ENCODE measurements at places on chromosomes 6 and 20.
A peak's percentile ranks its signal among the peaks of the same experiment; 100 is the strongest.

- no peak for DNase-seq
Measured at GRCh38 chr20:5908981-5909380, 41.4 kb downstream of the TRMT6 start.

DNA sequence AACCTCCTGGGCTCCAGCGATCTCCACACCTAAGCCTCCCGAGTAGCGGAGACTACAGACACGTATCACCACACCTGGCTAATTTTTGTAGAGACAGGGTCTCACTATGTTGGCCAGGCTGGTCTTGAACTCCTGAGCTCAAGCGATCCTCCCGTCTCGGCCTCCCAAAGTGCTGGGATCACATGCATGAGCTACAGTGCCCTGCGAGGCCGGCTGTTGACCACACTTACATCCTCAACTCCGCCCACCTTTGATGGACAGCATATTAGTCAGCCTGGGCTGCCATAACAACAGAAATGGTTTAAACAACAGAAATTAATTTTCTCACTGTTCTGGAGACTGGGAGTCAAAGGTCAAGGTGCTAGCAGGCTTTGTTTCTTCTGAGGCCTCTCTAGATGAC is 107.7 kb downstream of the JPH2 start:
- DNase-seq = no peak

DNA sequence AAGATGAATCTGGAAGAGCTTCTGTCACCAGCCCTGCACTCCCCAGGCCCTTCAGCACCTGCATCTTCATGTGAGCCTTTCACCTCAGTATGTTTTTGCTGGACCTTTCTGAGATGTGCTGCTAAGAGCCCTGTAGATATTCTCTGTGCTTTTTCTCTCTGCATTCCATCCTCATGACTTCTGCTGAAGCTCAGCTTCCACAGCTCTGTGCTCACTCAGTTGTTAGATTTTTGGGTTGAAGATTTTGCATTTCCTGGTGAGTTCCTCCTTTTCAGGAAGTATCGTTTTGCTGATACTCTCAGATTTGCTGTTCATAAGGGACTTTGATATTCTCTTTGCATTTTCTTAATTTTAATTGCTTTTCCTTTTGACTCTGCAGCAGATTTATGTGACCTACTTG is 18.3 kb downstream of the KIAA1586 start:
- no peak for DNase-seq

DNA sequence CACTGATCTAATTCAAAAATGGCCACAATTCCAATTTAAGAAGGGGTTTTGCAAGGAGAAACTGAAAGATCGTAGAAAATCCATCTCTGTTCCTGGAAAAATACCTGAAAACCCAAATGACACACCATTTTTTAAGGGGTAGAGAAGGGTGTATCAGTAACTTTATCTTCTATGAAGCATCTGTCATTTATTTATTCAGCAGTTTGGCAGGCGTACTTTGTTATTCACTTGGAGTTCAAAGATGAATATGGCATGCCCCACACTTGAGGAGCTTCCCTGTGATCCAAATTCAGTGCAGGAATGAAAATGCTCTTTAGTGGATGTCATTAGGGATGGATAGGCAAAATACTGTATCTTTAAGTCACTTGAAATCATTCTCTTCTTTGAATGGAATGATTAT is 7.2 kb downstream of the HINT3 start:
- peak; percentile 19 for DNase-seq

DNA sequence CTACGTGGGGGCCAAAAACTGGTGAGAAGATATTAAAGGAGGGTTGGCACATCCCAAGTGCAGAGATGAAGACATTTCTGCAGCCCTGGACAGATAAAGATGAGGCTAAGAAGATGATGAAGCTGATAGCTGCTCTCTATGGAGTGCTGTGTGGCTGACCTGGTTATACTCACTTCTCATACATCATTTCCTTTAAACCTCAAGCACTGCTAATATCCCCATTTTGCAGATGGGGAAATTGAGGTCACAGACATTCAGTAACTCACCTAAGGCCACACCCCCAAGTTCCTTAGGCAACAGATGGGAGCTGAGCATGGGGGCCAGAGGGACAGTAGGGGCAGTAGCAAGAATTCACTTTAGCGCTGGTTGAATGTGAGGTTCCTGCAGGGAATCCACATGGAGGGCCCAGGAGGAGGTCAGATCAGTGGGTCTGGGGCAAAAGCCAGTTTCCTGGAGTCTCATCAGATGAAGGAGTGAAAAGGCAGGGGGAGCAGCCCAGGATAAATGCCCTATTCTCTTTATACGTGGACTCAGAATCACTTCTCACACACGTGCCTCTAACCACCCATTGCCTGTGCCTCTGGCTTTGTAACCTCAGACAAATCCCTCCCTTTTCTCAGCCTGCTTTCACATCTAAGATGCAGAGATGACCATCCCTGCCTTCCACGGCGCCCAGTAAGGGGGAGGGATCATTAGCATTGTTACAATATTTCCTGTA is 125.8 kb downstream of the NFATC2 start:
- DNase-seq = no peak

DNA sequence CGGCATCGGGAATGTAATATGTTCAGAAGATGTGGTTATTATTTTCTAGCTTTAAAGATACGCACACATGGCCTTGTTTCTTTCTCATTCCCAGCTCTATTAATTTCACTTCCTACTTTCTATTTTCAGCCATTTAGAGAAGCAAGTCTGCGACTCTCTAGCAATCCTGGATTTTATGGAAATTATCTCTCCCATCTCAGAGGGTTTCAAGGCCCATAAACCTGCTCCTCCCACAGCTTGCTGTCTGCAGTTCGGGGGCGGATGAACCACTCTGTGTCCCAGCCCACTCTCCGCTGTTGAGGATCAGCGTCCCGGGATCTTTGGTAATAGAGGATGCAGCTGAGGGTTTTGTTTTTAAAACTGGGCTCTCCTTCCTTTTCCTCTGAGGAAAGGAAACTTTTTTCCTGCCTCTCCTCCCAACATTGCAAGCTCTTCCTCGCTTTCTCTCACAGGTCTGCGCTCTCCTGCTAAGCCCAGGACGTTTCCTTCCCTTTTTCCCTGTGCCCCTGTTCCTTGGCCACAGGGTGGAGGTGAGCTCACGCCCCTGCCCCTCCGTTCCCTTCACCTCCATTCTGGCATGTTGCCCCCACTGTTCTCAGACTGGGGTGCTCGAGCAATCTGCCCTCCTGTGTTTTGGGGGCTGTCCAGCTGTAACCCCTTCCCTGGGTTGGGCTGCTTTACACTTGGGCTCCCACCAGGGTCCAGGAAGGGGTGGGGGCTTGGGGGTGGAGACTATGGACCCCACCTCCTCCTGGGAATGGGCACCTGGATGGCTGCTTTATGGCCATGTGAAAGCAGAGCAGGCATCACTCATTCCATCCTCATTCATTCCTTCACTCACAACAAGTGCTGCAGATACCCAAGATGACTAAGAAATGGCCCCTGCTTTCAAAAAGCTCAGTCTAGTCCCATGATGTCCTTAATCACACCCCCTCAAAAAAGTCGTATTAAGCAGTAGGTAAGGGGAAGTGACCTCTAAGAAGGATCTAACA is 54.9 kb downstream of the ZBTB9 start:
- no peak for DNase-seq

DNA sequence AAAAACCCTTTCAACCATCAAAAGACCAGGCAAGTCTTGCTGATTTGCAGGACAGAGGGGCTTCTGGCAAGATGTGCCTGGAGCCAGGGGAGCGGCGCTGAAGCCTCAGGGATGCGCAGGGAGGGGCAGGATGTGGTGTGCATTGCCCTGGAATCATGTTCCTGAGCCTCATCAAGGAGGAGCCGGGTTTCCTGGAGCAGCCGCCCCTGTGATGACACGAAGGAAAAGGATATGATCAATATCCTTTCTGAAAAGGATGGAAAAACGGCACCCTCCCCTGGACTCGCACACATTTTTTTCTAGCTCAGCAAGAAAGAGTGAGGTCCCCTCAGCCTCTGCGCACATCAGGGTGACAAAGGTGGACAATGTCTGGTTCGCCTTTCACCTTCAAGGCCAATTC is 173.1 kb upstream of the SSTR4 start:
- DNase-seq = no peak

DNA sequence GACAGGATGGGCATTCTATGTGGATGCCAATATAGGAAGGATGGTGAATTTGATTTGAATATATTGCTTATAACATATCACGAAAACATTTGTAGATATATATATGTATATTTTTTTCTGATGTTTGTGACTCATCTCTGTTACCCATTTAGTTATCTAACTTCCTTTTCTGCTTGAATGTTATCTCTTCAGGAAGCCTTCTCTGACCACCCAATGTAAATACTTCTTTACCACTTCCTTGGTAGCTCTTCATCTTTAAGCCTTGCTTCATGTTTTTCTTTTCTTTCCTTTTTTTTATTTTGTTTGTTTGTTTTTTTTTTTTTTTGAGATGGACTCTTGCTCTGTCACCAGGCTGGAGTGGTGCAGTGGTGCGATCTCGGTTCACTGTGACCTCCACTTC is 260.5 kb upstream of the EPHA7 start:
- DNase-seq = no peak

GRCh38 chr6:169171951-169172350 is 81.7 kb downstream of the THBS2 start:
- no peak for DNase-seq

GRCh38 chr6:158069800-158070195 is 88.1 kb downstream of the SYNJ2 start:
- no peak for DNase-seq

DNA sequence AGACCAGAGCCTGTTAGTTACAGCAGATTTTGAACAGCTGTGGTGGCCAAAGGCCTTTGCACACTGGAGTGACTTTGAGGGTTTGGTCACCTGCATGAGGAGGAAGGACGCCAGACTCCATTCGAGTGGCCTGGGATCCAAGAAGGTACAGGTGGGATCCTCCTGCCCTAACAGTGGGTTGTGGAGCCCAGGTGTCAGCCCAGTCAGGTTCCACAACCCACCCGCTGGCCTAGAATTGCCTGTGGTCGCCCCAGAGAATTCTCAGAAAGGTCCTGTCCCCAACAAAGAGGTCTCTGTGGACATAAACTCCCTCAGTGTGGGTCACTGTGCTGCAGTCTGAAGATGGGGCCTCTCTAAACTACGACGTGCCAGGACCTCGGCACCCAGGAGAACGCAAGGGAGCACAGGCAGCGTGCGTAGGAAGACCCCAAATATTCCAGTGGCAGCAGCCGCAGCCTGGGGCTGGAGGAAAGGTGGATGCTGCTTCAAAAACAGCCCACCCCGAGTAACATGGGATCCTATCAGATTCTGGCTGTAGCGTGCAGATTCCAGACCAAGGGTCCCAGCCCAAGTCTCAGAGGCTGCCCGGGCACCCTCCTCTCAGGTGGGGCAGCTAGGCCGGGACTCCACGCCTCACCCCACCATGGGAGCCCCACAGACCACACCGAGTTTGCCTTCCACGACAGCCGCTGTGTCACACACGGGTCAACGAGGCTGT is 16.0 kb downstream of the ACSS1 start:
- no peak for DNase-seq

GRCh38 chr20:61516346-61517208 is 264.5 kb downstream of the CDH4 start:
- DNase-seq = no peak

- no peak for DNase-seq
Measured at GRCh38 chr6:66429210-66429609, 722.2 kb upstream of the EYS start.

- no peak for DNase-seq
Measured at GRCh38 chr20:34575271-34575670, 16.8 kb downstream of the MAP1LC3A start.

DNA sequence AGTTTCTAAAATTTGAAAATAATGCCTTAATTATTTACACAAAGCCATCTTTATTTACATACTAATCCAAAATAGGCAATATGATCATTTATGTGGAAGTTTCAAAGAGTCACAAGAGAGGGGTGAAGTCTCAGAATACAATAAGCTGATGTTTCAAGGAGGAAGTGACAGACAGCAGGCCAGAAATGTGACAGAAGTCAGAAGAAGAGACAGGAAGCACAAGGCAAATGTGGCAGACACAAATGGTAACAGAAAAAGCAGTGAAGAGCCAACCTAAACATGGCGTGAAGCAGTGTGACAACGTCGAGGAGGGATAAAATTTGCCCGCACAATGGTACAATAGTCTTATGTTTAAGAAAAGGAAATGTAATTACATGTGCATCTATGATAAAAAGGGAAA is 59.8 kb downstream of the SHPRH start:
- DNase-seq = no peak

DNA sequence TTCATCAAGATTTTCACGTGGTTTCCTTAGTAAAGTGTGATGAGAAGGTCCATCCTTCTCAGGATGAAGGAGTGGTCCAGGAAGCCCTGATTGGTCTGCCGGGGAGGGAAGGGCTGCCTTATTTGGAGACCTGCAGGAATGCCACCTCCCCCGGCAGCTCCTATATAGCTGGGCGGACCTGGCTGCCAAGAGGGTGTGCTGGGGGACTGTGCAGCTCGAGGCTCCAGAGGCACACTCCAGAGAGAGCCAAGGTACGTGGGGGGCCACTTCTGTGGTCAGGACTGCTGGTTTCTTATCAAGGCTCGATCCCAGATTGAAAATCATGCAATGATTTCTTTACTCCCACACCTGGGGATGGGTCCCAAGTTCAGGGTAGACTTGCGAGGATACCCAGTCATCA is at the start of gene PRND:
Gene PRND, plus strand, starts transcription at position 191 of the 400 bp plus-strand sequence. CDS start 2,643 bp downstream, outside the sequence.
- DNase-seq = no peak

DNA sequence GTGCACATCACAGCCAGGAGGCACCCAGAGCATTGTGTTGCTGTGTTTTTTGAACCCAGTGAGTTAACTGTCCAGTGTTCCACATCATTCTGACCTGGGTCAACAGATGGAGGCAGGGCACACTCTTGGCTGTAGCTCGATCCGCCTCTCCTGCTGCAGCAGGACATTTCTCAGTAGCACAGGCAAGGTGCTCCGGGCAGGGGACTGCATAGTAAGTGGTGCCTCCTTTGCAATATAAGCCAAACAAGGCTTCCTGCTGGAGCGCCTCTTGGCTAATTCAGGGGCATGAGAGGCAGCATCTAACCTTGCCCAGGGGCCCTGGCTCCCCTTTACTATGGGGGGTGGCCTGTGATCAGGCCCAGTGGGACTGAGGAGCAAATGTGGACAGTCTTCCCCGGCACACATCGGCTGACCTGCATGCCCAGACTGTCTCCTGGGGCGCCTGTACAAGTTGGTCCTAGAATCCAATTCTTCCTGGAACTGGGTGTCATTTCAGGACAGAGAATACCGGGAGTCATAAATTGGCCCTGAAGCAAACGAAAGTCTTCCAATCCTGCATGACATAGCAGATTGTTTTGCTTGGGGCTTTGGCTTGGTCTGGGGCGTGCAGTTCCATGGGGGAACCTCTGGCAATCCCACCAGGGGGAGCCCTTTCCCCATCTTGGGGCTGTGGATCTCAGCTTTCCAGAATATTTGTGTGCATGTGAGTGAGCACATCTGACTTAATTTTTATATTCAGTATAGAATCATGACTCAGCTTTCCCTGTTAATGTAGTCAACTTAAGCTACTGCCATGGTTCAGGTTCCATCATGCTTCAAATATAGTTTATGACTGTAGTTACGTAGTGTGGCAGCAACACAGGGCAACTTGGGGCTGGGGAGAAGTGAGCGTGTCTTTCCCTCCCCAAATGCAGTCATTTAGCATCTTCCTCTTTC is 56.0 kb upstream of the DDR1 start:
- peak; percentile 29 for DNase-seq

Data from NCI-H524 (cell line).